ENCODE measurements at places on chromosomes 16 and 17.

DNA sequence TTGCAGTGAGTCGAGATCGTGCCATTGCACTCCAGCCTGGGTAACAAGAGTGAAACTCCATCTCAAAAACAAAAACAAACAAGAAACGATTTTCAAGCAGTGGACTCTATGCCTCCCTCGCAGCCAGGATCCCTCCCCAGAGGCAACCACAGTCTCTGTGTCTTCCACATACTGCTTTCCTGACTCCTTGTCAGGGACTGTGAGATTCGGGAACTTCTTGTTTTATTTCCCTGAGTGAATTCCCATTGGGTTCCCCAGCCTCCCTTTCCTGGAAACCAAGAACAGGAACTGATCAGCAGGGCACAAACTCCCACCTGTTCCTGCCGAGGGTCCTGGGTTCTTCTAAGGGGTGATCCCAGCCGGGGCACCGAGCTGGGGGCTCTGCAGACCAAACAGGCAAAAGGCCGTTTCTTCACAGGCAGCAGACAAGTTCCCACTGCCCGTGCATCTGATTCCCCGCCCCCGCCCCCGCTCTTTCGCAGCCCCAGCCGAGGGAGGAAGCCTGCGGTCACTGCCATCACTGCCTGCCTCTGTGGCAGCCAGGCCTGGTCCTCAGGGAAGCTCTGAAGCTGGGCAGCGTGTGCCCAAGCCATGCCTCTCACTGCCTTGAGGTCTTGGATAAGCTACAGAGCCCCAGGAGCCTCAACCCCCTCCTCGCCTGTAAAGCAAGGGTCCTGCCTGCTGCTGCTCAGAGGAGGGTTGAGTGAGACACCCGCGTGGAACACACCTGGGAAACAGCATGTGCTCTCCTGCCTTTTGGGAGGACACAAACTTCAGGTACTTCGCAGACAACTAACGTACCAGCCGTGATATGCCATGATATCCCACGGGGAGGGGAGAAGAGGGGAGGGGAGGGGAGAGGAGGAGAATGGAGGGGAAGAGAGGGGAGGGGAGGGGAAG lies 5.5 kb upstream of the PIEZO1 start:
- peak; percentile 37 for DNase-seq

DNA sequence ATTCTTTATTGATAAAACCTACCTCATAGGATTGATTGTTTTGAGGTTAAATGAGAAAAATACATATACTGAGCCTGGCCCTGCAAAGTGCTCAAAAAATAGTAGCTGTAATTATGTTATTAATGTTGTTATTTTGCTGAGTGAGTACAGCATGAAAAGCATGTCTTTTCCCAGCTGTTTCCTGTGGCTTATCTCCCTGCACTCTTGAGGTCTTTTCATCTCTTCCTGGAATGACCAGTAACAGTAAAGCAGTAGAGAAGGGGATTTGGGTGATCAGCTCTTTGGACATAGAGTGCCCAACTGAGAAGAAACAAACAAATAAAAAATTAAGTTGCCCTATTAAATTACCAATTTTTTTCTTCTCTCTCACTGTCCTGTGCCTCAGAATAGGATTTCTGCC lies 53.7 kb downstream of the NFAT5 start:
- no peak for DNase-seq

DNA sequence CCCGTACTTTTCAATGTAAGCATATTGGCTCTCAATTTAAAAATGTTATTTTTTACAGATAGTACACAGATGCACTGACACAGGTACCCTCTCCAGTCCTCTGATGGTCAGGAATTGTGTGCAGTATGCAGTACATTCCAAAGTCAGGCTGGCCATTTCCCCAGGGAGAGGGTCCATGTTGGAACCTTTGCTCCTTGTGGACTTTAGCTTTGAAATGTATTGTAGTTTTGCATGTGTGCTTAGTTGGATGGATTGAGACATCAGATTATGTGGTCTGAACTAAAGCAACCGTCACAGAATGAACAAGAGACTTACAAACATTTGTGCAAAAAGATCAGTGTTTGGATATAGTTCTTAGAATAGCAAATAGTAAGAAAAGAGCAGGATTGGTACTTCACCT lies 381.1 kb downstream of the WWOX start:
- DNase-seq: no peak

- DNase-seq: no peak
These were observed 168.6 kb upstream of the IRX3 start for GRCh38 chr16:54455030-54455725.

- DNase-seq: no peak
These were observed 7.3 kb downstream of the HSD11B2 start for GRCh38 chr16:67438098-67438791.

DNA sequence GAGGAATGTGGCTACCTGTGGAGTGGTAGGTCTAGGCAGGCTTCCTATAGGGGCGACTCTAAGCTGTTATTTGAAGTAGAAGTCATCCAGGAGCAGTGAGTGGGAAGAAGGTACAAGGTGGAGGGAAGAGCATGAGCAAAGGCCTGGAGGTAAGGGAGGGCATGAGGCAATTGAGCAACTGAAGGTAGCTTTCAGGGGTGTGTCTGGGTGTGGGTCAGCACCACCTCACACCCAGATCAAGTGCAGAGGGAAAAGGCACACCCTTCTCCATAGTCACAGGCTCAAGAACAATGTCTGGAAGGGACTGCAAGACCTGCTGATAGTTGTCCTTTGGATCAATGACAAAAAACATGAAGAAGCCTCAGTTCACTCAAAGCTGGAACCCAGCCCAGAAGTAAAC lies 46.5 kb upstream of the IRX6 start:
- no peak for DNase-seq

- DNase-seq: no peak
These were observed 140.8 kb downstream of the FTO start for GRCh38 chr16:53844804-53845203.

GRCh38 chr16:4376126-4376892 lies 4.7 kb downstream of the VASN start:
- no peak for DNase-seq

- DNase-seq: no peak
These were observed 2.5 kb downstream of the ARHGAP27 start for GRCh38 chr17:45430006-45430737.

DNA sequence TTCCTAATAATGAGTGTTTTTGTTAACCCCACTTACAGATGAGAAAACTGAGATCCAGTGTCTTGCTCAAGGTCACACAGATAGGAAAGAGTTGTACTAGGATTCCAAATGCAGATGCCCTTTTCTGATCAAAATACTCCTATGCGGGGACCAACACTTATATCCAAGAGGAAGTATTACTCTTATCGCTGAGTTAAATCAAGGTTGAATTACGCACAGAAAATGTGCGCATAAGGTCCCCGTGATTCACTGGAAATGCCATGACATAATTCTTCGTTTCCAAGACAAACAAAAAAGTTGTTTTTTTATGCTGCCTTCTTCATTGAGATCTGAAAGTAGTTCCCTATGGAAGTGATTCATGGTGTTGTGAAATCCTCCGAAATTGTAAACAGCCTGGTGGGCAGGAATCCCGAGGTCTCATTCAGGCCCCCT lies 463.8 kb upstream of the HSBP1 start:
- DNase-seq: no peak

DNA sequence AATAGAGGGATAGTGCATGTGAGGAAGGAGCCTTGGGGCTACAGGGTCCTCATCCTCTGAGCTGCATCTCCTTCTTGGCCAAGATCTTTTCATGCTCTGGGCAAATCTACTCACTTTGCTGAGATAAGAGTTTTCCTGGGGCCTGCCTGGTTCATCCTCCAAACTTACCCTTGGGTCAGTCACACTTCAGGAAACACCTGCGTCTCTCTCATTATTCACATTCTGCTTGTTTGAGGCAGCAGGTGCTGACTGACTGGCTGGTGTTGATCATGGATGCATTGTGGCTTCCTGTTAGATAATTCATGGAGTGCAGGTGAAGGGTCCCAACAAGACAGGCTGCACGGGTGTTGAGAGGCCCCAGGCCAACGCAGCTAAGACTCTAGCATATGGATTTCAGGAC lies 162.6 kb downstream of the SALL1 start:
- no peak for DNase-seq

DNA sequence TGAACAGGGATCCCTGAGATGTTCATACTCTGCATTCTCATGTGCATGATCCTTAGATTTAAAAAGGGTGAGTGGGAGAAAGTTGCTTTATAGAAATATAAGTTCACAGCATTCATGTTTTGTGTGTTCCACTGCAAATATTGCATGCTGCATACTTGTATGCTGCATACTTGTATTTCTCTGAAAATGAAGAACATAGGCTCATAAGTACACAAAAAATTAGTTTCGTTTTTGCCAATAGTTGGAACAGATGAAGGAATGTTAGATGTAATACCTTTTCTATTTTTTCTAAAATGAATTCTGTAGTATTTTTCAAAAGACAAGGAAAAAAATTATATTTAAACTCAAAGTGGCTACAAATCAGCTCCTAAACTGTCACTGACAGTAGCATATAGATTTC lies 79.0 kb downstream of the NFAT5 start:
- no peak for DNase-seq

- no peak for DNase-seq
These were observed 14.9 kb upstream of the KCNJ12 start for GRCh38 chr17:21361020-21361809.

DNA sequence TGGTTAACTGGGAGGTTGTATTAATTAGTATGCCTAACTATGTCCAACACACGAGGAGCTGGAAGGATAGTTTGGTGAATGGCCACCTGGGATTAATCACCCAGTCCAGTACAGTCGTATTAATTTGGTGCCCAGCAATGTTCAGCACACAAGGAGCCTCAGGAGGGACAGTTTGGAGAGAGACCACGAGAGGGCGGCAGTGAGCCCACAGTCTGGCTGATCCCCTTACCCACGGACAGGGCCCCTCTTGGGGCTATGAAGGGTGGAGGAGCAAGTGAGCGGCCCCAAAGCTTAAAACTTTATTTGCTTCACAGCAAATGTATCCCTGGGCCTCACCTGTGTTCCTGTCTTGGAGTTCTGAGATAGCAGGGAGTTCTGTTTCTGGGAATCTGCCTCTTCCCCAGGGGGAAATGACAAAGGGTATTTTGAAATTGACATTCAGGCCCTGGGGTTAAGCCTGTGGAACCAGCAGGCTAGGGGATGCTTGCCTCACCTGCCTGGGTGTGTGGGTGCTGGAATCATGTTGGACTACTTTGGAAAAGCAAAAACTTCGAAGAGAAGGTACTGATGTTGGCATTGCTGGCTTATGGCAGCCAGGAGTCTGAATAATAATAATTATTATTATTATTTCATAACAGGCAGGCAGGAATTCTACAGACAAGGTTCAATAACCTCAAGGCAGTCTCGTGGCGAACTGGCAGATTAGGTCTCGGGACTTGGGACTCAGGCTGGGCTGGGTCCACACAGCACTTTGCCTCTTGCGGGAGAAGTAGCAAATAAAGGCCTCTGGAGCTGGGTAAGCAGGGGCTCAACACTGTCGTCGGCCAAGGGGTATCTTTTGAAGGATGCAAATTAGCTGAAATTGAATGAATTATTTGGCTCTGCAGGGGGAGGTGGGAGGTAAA lies 227.6 kb upstream of the ASIC2 start:
- no peak for DNase-seq

GRCh38 chr16:56938664-56939513 lies 6.9 kb downstream of the HERPUD1 start:
- DNase-seq: peak; percentile 71

DNA sequence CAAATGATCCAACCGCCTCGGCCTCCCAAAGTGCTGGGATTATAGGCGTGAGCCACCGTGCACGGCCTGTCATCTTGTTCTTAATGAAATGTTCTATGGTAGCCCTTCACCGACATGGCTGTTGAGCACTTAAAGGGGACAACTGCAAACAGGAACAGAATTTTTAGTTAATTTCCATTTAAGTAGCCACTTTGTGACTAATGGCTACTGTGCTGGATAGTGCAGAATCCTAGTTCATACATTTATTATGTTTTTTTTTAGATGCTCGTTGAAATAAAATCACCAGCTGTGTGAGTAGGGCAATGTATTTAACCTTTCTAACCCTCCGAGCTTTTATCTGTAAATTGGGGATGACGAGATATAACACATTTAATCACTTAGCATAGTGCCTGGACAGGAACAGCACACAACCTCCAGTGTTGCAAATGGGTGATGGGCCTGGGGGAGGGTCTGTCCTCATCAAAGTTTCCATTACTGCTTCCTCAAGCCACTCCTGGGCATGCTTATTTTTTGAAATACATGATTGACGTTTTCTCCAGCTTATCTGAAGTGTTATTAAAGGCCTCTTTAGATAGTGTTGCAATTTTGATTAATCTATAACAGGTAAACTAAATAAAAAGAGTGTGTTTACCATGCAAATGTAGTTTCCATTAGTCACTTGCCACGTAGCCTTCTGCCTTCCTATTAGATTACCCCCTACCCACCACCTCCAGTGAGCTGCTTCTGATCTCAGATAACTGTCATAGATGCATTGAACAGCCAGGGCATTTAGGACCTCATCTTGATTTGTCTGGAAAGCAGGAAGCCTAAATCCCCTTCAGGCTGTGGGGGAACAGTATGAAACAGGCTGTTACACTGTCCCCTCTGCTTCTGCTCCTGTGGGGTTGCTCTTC lies 42.5 kb upstream of the TANC2 start:
- DNase-seq: no peak

GRCh38 chr16:71671165-71671564 lies 45.2 kb downstream of the MARVELD3 start:
- no peak for DNase-seq

DNA sequence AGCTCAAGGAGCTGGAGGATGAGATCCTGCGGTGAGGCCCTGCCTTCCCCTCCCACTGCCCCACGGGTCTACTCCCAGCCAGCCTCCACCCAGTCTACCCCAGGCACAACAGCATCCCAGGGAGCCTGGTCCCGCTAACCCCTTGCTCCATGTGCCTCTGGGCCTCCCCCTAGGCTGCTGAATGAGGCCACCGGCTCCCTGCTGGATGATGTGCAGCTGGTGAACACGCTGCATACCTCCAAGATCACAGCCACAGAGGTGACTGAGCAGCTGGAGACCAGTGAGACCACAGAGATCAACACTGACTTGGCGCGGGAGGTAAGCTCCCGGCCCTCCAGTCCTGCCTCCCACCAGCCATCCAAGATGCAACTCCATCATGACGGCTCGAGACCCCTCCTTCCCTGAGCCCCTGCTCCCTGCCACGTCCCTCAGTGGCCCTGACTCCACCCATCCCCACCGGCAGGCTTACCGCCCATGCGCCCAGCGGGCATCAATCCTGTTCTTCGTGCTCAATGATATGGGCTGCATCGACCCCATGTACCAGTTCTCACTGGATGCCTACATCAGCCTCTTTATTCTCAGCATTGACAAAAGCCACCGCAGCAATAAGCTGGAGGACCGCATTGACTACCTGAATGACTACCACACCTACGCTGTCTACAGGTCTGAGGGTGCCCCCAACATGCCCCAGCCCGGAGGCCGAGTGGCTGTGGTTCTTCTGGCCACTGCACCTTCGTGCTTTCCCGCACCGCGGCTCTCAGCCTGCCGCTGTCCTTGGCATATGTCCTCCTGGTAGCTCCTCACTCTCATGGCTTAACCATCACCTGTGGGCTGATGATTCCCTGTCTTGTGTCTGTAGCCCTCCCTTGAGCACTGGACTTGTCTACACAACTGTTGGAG lies 15.0 kb upstream of the KDM6B start:
- no peak for DNase-seq

DNA sequence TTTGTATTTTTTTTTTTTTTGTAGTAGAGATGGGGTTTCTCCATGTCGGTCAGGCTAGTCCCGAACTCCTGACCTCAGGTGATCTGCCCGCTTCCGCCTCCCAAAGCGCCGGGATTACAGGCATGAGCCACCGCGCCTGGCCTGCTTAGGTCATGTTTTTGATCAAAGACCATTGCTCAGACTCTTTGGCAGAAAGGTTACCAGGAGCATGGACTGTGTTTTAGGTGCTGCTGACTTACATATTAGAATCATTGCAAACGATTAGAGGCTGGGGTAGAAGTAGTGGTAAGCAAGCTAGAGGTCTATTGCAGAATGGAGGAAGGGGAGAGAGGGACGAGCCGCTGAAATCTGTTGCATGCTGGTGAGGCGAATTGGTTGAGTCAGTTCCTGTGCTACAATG lies 79.8 kb downstream of the TANGO6 start:
- DNase-seq: no peak

All from CD4-positive, alpha-beta T cell (primary cell).